Left cardiac atrium (tissue), 4 donors: ENCODE measurements at places on chromosomes 7 and 10. TPM values are rescaled to one million over a fixed set of nuclear protein-coding genes. Genes with fewer than 3 reads are reported as not detected.
A peak's percentile ranks its signal among the peaks of the same experiment; 100 is the strongest.

- no peak for DNase-seq
Measured at GRCh38 chr7:158821171-158822031, 7.9 kb downstream of the ESYT2 start.

- no peak for DNase-seq
Measured at GRCh38 chr7:27560706-27561235, 101.9 kb downstream of the HIBADH start.

- DNase-seq: peak; percentile 88
Measured at GRCh38 chr10:84424731-84425167, 96.4 kb downstream of the CCSER2 start.

GRCh38 chr7:73717991-73718405 lies 1.5 kb downstream of the STX1A start:
- peak; percentile 51 for DNase-seq

DNA sequence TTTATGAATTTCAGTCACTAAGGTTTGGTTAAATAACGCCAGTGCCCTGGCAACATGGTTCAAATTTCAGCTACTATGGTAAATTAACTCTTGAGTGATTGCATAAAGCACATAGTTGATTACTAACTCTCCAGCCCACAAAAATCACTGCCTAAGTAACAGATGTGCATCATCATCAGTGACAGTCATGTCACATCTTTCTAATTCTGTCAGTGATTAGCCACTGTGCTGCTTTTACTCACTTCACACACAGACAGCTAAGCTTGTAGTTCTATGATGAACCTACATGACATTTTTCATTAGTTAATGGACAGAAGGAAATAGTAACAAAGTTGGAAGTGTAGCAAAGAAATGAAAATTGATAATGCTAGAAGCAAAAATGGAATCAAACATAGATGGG lies 108.9 kb downstream of the DNAH11 start:
- no peak for DNase-seq

- DNase-seq: no peak
Measured at GRCh38 chr10:104895541-104895940, 254.5 kb downstream of the SORCS3 start.

- no peak for DNase-seq
Measured at GRCh38 chr7:96499532-96499931, 177.6 kb upstream of the SLC25A13 start.

DNA sequence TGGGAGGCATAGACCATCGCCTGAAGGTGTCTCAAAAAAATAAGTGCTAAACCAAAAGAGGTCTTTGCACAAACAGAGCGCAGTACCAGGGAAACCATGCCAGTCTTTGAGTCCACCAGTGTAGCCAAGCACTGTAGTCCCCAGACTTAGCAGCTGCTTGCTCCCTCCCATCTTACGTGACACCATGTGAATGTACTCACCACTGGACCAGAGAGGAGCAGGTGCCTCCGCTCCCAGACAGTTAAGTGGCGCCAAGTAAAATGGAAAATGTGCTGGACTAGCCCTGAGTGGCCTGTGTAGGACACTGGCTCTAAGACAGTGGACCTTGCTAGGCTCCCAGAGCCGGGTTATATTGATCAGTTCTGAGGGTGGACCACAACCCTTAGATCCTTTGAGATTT lies 47.7 kb upstream of the PLEKHA1 start:
- DNase-seq: no peak

- DNase-seq: no peak
Measured at GRCh38 chr10:42999385-43000020, 77.4 kb upstream of the RET start.

Gene CACUL1
- 25.1 TPM for total RNA-seq

Gene NRBF2
- total RNA-seq: 12.7 TPM

Gene CCDC172
- not detected for total RNA-seq
